Caki2 (cell line): ENCODE measurements at places on chromosomes 7 and 10. TPM values are rescaled to one million over a fixed set of nuclear protein-coding genes. Genes with fewer than 3 reads are reported as not detected.

The SAMD9 gene
- total RNA-seq: 4.0 and 6.4 TPM in 2 replicates

The STEAP4 gene
- not detected in 2 replicates for total RNA-seq

The CYP3A7 gene
- total RNA-seq: not detected in 2 replicates

The PNLIPRP2 gene
- total RNA-seq: 1.4 TPM in 1 of 2 replicates, not detected in the other

The EFCAB10 gene
- total RNA-seq: 1.4 and 2.3 TPM in 2 replicates

The VSIR gene
- total RNA-seq: 11.7 and 11.8 TPM in 2 replicates
